ENCODE measurements at places on chromosomes 1 and 21.

GRCh38 chr1:17270891-17271765 is 22.2 kb downstream of the PADI3 start:
- DNase-seq, result no peak

DNA sequence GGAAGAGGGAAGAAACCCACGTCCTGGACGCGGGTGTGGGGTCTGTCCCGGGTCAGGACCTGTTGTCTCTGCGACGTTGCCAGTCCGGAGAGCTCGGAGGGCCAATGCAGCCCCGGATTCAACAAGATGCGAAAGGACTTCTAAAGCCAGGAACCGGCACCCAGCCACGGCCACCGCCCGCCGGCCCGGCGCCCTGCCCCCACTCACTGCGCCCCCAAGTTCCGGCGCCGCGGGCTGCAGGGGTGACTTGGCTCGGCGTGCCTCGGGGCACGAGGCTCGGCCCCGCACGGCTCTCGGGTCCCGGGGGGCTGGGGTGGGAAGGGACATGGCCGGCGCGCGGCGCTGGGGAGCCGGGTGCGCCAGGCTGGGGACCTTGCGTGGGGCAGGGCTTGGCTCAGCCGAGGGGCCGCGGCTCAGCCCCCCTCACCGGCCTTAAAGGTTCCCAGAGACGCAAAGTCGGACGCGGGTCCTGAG is 51.8 kb upstream of the H6PD start:
- DNase-seq, result no peak

GRCh38 chr1:234617131-234617985 is 7.4 kb upstream of the IRF2BP2 start:
- DNase-seq, result peak; percentile 50

GRCh38 chr1:26953374-26953773 is 6.9 kb downstream of the KDF1 start:
- DNase-seq, result no peak

DNA sequence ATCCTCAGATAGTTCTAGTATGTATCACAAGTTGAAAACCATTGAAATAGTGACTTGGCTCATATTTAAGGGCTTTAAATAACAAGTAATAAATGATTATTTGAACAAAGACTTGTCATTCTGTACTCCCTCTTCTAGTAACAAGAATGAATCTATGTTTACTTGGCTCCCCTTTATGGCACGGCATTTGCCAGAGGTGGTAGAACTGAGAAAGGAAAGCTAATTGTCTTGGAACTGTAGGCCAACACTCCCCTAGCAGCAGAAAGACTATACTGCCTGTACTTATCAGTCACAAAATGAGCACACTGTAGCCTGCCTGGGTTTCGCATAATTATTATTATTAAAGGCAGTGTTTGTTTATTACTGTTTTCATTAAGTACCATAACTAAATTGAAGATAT is 29.6 kb upstream of the SMYD2 start:
- DNase-seq, result no peak

GRCh38 chr1:204991342-204991844 is 51.6 kb upstream of the CNTN2 start:
- no peak for DNase-seq

DNA sequence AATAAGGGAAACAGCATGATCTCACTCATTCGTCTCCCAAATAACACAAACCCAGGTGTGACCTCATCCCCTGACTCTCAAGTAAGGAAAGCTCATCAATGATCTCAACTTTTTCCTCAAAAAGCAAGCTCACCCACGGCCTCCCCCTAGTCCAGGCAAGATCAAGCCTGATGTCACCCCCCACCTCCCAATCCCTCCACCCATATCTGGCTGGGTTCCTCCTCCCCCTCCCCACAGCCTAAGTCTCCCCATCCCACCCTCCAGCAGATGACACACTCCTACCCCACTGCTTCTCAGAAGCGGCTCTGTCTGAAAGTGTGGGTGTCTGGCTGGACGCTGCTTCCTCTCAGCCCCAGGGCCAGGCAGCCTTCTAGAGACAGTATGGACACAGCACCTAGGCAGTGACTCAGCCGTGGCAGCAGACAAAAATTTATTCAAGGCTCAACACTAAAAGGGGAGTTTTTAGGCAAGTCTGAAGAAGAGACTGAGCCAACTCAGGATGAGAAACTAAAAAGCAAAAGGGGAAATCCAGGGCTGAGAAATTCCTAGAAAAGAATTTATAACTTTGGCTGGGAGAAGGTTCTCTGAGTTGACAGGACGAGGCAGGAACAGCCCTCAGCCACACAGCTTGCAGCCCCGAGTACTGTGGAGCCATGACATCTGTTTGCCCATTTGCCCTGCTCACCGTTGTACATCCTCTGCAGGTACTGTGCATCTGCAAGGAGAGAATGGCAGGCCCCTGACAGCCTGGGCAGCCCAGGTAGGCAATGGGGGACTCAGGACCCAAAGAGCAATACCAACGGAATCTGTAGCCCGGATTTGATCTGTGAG is 81.6 kb upstream of the LRRC8D start:
- DNase-seq, result peak; percentile 35

DNA sequence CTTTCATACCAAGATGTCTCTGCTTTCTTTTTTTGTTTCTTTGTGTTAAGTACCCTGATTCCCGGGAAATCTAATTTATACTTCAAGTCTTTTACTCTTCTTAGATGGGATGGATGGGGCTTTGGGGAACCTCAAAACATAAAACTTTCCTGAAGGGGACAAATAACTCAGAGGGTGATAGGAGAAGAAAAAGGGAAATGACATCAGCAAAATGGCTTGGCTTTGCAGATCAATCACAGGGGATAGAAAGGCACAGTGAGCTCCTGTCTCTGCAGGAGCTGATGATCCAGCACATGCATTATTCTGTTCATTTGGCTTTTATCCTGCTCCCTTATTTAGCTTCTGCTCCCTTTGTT is 1.4 kb upstream of the CA14 start:
- no peak for DNase-seq

GRCh38 chr1:245718123-245718522 is 563.3 kb downstream of the KIF26B start:
- no peak for DNase-seq

- DNase-seq, result no peak
Measured at GRCh38 chr1:220797044-220797443, 10.3 kb downstream of the MTARC1 start.

DNA sequence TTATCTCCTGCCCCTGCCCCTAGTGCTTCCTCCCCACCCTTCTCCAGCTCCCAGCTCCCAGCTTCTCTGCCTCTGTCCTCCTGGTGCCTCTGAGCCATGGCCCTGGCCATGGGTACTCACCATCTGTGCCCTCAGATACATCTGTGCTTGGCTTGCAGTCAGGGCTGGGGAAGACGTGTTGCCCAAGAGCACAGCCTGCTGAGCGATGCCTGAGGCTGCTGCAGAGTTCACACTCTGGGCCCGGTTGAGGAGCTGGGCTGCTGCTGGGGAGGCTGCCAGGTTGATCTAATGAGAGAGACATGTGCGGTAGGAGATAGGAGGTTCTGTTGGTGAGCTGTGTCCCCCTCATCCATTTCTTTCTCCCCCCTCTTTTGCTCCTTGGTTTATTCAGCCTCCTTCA is 49.4 kb upstream of the A3GALT2 start:
- peak; percentile 37 for DNase-seq

DNA sequence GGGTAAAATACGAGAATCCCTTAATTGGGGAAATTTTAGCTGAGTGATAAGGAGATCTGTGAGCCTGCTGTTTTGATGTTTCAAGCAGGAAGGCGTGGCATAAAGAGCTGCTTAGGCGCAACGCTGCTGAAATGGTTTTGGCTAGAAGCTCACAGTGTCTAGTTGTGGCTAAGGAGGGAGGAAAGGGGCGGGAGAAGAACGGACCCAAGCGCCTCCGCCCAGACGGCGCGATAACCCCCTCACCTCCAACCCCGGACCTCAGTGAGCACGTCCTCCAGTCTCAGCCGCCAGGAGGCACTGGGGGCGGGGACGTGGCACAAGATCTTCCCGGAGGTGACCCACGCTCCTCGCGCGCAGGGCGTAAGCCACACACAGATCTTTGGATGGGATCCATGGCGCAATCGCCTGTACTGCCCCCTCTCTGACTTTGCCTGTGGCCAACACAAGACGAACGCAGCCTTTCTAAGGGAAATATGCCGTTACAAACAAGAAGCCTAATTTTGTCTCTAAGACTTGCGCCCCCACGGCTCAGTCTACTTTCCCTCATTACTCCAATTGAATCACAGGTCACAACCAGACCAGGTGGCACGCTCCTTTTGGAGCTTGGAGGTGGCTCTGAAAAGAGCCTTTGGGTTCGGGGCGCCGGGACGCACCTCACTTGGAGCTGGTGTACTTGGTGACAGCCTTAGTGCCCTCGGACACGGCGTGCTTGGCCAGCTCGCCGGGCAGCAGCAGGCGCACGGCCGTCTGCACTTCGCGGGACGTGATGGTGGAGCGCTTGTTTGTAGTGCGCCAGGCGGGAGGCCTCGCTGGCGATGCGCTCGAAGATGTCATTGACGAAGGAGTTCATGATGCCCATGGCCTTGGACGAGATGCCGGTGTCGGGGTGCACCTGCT is 23.4 kb upstream of the RNF187 start:
- no peak for DNase-seq

DNA sequence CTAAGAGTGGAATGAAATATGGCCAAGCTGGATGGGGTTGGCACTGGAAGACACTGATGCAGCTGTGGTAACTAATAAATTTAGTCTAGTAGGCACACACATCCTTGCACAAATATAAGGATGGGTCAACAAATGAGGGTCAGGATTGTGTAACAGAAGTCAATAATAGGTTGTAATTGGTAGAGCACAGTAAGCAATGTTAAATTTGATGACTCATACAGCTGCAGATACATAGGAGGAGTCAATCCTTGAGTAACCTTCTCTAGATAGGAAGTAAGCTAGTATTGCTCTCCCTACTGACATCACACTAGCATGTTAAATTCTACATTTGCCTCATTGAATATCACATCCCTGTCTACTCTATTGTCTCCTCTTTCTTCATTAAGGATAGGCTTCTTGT is 332.1 kb downstream of the PTPRC start:
- peak; percentile 21 for DNase-seq

GRCh38 chr1:207892764-207893163 is 18.2 kb downstream of the CD34 start:
- DNase-seq, result no peak

- no peak for DNase-seq
Measured at GRCh38 chr1:232998138-232998537, 47.7 kb downstream of the NTPCR start.

- DNase-seq, result no peak
Measured at GRCh38 chr1:210698661-210699060, 370.0 kb downstream of the HHAT start.

DNA sequence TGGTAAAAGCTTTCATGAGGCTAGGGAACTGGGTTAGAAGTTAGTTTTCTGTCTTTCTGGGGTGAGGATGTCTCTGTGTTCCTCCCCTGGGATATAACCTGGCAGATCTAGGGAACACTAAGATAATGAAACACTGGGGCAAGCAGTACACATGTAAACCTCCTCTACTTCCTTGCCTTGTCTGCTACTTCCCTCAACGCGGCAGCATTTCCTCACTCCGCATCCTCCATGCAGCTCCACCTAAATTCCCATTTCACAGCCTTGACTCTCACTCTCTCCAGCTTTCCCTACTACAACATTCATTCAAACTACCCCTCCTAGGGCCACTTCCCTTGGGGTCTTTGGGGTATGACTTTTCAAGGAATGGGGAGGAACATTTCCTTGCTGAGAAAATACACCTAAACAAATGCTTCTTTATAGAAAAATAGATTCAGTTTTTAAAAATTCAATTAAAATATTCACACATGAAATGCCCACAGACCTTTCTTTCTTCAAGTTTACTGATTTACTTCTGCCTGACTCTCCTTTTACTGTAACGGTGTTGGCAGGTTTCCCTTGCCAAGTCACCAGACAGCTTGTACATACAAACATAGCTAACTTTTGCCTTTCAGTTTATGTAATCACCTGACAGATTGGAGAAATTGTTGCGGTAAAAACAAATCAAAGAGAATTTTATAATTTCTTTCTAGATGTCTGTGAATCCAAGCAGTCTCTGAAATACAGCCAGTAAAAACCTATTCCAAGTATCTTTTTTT is 90.1 kb downstream of the TNFSF18 start:
- DNase-seq, result no peak

- DNase-seq, result no peak
Measured at GRCh38 chr1:168371477-168371876, 90.8 kb downstream of the TBX19 start.

DNA sequence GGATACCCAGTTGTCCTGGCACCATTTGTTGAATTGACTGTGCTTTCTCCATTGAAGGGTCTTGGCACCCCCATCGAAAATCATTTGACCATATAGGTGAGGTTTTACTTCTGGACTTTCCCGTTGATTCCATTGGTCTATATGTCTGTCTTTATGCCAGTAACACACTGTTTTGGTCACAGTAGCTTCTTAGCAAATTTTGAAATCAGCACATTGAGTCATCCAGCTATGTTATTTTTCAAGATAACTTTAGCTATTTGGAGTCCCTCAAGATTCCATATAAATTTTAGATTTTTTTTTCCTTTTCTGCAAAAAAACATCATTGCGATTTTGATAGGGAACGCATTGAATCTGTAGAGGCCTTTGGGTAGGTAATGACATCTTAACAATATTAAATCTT is 235.6 kb downstream of the SMYD3 start:
- DNase-seq, result no peak

- DNase-seq, result no peak
Measured at GRCh38 chr1:177706977-177707376, 262.9 kb downstream of the SEC16B start.

DNA sequence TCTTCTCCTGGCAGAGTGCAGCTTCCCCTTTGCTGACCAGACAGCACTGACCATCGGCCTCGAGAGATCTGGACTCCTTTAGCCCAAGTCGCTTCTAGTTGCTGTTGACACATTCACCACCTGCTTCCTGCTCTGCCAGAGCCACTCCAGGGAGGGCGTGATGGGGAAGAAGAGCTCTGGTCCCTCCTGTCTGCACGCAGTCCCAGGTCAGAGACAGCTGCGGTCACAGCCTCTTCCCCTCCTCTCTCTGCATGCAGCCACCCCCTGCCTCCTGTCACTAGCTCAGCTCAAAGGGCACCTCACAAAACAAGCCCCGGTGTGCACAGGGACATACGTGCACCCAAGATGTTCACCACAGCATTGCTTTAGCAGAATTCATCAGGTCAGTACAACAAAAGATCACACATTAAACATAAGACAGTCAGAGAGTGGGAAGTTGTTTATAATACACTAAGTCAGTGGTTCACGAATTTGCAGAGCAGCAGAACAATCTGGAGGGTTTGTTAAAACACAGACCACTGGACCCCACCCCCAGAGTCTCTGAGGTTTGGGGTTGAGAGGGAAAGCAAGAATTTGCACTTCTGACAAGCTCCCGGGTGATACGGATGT is 132.9 kb downstream of the SYF2 start:
- DNase-seq, result no peak

GRCh38 chr1:160658162-160658813 is 11.4 kb upstream of the SLAMF1 start:
- DNase-seq, result no peak

- peak; percentile 53 for DNase-seq
Measured at GRCh38 chr1:41387667-41388091, 26.4 kb downstream of the FOXO6 start.

All from fibroblast of skin of right quadriceps (primary cell).